ENCODE measurements at places on chromosomes 2 and 18.

DNA sequence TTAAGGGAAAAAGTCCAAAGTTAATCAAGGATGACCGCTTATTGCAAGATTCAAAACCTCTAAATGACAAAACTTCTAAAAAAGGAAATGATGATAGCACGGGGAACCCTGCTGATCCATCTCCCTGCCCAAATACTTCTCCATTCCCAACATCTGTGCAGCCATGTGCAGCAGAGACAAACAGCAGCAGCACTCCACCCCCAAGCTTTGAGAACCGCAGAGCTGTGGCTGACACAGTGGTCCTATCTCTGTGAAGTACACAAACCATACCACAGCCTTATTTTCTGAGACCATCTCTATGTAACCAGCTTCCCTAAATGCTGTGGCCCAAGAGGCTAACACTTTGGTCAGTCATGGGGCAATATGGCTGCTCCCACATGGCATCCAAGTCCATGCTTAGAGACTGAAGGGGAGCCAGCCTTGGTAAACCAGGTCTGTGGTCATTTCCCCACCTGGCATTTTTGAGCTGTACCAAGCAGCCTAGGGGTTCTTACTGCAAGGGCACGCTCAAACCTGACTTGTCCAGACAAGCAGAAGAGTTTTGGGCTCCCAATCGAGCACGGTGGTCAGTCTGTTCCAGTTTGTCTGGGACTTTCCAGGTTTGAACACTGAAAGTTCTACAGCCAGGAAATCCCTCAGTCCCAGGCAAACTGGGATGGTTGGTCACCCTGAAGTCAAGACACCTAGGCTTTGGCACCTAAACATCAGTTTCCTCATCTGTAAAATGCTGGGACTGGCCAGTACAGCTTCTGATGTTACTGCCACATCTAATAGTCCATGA is 17.1 kb upstream of the NFE2L2 start:
- no peak for DNase-seq

GRCh38 chr2:15733867-15734673 is 142.4 kb downstream of the DDX1 start:
- no peak for DNase-seq

DNA sequence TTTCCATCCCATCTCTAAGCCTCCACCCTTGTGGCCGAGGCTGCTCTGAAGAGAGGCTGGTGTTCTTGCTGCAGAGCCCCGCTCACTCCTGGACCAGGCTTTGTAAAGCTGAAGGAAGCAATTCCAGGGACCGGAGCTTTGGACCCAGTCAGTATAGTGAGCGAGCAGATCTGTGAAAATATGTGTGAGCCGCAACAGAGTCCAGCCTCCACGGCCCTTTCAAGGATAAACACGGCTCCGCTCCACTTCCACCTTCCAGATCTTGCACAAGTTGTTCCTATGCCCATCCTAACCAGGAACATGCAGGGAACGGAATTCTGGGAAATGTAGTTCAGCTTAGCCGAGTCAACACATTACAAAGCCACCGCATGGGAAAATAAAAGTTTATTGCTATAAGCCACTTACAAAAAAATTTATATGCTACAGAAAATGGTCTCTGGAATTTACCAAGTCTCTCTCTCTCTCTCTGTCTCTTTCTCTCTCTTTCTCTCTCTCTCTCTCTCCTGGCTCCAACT is 151.7 kb upstream of the ZNF521 start:
- peak; percentile 15 for DNase-seq

GRCh38 chr2:70473101-70473722 is 80.4 kb downstream of the TGFA start:
- DNase-seq, result no peak

GRCh38 chr2:5666798-5667197 is 25.4 kb upstream of the SOX11 start:
- DNase-seq, result no peak

All from caudate nucleus (tissue), 63 donors.